HCT116 (cell line): ENCODE measurements at places on chromosomes 5 and 9.

- DNase-seq: no peak
These were observed 40.1 kb downstream of the TRIP13 start for GRCh38 chr5:932628-933250.

GRCh38 chr5:173473288-173473687 is 143.2 kb downstream of the BOD1 start:
- DNase-seq: no peak

- no peak for DNase-seq
These were observed 70.1 kb downstream of the RGS3 start for GRCh38 chr9:113533335-113534225.

GRCh38 chr9:4009006-4009511 is 290.8 kb downstream of the GLIS3 start:
- DNase-seq: no peak

- no peak for DNase-seq
These were observed 8.6 kb downstream of the PDGFRB start for GRCh38 chr5:150146862-150147601.

GRCh38 chr5:33275921-33276627 is 164.7 kb upstream of the TARS1 start:
- no peak for DNase-seq
